ENCODE measurements at places on chromosomes 2 and 18.

- DNase-seq, result no peak
These were observed 403.1 kb upstream of the TRIB2 start for GRCh38 chr2:12313445-12314126.

- DNase-seq, result no peak
These were observed 49.9 kb upstream of the TXNDC2 start for GRCh38 chr18:9835825-9836224.

- DNase-seq, result no peak
These were observed 158.8 kb upstream of the WDSUB1 start for GRCh38 chr2:159445307-159445706.

- peak; percentile 60 for DNase-seq
These were observed 93.5 kb downstream of the TNS1 start for GRCh38 chr2:217909156-217909820.

DNA sequence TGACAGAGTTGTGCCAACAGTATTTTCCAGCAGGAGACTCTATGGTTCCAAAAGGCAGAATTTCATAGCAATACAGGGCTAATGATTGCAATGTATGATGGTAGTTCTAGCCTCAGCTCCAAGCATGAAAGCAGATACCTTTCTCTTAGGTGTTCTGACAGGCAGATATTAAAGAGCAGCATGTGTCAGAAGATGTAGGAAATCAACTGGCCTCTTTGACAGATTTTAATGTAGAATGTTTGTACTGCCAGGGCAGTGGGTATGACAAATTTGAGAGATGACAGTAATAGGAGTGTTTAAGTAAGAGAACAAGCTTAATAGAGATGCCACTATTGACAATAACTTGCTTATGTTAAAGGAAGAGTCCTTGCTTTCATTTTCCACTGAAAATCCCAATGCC, 21.5 kb upstream of the VWC2L start:
- no peak for DNase-seq

DNA sequence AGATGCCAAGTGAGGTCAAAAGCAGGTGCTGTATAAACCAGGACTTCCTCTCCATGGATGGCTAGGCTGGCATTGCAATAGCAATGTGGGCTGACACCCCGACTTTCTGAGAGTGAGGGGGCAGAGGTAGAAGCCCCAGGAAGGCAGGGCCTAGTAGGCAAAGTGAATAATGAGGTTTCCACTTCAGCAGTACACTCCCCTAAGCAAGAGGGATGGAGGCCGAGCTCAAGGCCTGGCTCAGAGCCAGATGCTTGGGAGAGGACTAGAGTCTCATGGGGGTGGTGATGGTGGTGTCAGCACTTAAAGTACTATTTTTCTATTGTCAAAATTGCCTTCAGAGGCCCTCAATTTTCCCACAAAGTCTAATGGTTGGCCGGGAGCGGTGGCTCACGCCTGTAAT, 41.6 kb upstream of the HK2 start:
- no peak for DNase-seq

DNA sequence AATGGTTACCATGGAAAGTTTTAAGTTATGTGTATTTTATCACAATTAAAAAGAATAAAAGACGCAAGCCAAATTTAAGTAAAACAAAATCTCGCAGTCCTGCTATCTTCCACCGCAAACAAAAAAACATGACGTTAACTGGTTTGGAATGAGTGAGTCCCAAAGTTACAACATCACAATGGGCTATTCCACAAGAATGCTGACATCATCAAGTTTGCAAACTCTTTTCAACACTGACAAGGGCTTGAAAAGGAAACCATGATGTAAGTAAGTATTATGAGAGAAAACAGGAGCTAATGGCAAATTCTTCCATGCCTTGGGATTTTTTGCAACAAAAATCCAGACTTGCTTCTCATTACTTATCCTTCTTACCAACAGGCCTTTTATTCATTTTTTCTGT, 31.1 kb downstream of the SIGLEC15 start:
- DNase-seq, result no peak

All from endodermal cell (in vitro differentiated cells).